ENCODE measurements at places on chromosomes 1 and 21.

DNA sequence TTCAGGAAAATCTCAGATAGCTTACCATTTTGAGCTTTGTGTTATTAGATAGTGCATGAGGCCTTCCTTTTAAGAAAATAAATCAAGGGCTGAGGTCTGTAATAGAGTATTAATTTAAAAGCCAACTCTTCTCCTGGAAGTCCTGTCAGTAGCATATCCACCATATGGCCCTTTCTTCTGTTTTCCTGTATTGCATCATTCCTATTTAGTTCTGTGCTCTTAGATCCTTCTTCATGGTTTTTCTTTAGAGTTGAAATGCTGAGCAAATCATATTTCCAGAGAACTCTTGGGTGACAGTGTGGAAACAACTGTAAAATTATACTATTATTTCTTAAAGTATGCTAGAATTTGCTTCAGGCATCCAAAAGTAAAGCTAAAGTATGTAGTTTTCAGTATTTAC lies 91.7 kb downstream of the TTC3 start:
- DNase-seq: no peak

GRCh38 chr1:9395018-9395417 lies 102.3 kb downstream of the SPSB1 start:
- DNase-seq: no peak

GRCh38 chr21:15781986-15782385 lies 52.2 kb downstream of the USP25 start:
- DNase-seq: no peak

DNA sequence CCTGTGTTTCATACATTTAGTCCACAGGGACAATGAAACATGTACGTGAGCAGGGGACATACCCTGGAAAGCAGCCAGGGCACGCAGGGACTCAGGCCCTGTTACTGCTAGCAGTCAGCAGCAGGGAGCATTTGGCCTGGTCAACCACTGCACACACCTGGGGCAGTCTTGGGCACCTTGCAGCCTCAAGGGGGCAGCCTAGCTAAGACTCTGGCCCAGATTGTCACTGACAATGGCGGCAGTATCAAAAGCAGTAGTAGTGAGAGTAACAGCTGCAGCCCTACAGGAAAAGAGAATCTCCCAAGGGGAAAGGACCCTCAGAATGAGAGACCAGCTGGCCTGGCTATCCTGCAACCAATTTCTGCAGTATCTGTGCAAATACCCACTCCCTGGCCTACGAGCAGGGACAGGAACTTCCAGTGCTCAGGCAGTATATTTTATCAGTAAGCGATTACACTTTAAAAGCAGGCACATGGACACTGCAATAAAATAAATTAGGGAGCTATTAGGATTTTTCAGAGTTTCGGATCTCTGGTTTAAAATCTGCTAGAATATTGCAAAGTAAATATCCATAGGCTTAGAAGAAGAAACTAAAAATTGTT lies 475.6 kb downstream of the LTN1 start:
- peak; percentile 25 for DNase-seq

- no peak for DNase-seq
Observed at GRCh38 chr1:107559881-107560280, 405.1 kb downstream of the VAV3 start.

GRCh38 chr1:108038653-108039236 lies 73.8 kb upstream of the VAV3 start:
- DNase-seq: no peak

- no peak for DNase-seq
Observed at GRCh38 chr1:14486401-14487201, 111.9 kb upstream of the KAZN start.

DNA sequence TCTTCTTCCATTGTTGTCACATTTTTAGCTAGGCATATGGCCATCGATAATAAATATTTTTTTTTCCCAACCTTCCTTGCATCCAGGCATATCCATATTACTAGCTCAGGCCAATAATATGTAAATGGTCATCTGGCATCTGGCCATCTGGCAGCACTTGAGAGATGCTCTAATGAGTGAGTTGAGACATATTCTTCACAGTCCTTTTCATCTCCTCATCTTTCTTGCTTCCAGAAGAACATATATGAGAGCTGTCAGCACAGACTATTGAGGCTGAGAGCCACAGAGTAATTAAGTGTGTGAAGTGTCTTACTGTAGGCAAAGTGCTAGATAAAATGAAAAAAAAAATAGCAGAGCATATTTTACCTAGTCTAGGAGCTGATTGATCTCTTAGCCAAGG lies 628.4 kb upstream of the TMPRSS15 start:
- DNase-seq: no peak

GRCh38 chr1:151024540-151025146 lies 11.7 kb upstream of the BNIPL start:
- DNase-seq: peak; percentile 86

GRCh38 chr1:232743999-232744398 lies 61.2 kb upstream of the MAP10 start:
- DNase-seq: no peak

- DNase-seq: no peak
Observed at GRCh38 chr1:159892944-159893343, 7.0 kb downstream of the CFAP45 start.

DNA sequence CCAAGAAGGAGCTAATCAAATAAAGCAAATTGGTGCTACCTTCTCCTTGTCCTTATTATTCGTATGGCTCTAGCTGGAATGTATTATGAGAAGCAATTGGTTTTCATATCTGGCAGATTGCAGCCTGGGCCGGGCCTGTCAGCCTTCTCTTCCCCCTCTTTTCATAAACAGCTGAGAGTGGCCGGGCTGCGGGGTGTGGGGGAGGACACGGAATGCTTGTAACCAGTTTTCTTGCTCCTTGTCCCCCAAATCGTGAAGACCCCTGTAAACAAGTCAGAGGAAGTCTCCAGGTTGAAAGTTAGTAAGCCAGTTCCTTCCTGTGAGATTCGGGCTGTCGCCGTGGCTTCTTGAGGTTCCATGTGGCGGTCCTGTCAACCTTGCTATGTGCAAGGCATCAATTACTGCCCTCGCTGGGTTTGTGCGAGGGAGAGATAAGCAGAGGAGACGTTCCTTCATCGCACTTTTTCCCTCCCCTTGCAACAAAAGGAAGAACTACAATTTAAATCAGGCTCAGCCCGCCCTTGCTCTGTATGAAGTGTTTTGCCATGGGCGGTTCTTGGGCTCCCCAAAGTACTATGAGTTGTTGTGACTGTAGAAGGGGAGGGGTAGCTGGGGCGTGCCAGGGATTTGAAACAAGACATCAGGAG lies 450.7 kb downstream of the CAMTA1 start:
- DNase-seq: no peak

DNA sequence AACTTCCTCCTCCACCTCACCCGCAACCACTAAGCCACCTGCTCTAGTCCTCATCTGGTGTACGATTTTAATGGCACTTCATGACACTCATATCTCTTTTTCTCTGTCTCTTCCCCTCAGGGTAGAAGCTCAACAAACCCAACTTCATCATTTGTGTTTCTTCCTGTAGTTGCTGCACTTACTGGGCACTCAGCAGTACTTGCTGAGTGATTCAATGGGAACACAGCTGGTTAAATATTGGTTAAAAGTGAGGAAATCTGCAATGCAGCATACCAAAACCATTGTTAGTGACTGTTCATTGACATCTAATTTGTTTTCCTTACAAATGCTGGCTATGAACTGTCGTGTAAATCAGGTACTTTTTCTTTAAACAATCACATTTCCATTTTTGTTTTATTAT lies 541.1 kb upstream of the PRMT6 start:
- DNase-seq: no peak

DNA sequence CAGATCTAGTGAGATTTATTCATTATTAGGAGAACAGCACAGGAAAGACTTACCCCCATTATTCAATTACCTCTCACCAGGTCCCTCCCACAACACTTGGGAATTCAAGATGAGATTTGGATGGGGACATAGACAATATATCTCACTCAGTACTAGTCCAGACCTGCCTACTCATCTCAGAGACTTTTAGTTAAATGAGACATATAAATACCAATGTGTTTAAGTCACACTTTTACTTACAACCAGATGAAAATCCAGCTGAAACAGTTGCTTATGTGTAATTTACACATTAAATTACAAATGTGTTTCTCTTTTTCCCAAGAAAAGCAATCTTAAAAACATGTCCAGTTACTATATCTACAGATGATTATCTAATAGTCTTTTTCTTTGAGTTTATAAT lies 1145.6 kb downstream of the KCNT2 start:
- DNase-seq: no peak

GRCh38 chr1:29389533-29390041 lies 153.3 kb downstream of the PTPRU start:
- DNase-seq: no peak

DNA sequence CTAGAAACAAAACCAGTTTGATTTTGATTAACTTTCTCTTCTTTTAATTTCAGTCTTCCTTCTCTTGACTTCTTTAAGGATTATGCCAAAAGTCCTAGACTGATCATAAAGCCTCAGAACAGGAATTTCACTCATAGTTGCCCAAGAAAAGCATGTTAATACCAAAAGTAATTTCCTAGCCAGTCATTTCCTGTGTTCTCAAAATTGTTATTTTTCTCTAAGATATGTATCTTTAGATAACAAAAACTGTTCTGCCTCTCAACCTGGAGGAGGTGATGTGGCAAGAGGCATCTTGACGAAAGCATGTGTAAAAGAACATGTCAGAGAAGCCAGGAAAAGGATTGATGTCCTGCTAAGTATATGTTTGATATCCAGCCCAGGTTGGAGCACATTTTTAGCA lies 78.0 kb upstream of the IPO9 start:
- no peak for DNase-seq

GRCh38 chr21:35189077-35189863 lies 140.2 kb upstream of the RUNX1 start:
- no peak for DNase-seq
